ENCODE measurements at places on chromosomes 2 and 18.

- DNase-seq = no peak
Observed at GRCh38 chr2:143696651-143697050, 567.4 kb downstream of the ARHGAP15 start.

- DNase-seq = no peak
Observed at GRCh38 chr2:170524828-170525565, 190.1 kb upstream of the SP5 start.

DNA sequence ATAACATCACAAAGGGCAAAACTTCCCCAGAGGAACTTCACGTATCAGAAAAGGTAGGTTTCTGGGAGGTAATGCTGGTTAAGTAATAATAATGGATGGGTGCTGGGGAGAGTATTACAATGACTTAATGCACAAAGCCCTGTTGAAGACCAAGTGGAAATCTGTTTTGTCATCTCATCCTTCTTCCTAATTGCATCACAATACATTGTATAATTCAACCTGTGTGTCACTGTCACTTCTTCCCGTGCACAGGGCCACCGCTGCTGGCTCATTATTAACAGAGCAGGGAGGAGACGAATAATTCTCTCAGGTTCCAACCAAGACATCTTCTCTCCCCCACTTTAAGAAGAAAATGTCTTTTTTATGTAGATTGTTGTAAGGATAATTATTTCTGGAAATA lies 290.9 kb downstream of the AGAP1 start:
- DNase-seq = no peak

- DNase-seq = no peak
Observed at GRCh38 chr2:196403471-196403870, 232.1 kb upstream of the STK17B start.

GRCh38 chr18:74722237-74722636 lies 124.6 kb downstream of the ZNF407 start:
- no peak for DNase-seq

DNA sequence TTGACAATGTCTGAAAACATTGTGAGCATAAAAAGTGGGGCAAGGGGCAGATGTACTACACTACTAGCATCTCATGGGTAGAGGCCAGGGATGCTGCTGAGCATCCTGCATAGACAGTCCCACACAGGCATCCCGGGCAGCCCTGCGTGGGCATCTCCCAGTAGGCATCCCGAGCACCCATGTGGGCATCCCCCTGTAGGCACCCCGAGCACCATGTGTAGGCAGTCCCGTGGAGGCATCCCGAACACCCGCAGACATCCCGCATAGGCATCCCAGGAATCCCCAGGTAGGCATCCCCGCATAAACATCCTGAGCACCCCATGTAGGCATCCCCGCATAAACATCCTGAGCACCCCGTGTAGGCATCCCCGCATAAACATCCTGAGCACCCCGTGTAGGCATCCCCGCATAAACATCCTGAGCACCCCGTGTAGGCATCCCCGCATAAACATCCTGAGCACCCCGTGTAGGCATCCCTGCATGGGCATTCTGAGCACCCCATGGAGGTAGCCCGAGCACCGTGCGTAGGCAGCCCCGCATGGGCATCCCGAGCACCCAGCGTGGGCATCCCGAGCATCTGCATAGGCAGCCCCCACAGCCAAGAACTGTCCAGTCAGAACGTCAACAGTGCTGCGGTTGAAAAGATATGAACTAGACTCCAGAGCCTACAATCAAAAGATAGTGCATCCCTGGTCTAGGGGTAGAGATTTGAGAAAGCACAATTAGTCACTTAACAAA lies 273.5 kb downstream of the NBAS start:
- DNase-seq = no peak

GRCh38 chr2:817336-818015 lies 133.2 kb upstream of the SNTG2 start:
- no peak for DNase-seq

GRCh38 chr18:47593744-47594472 lies 336.6 kb downstream of the SMAD2 start:
- peak; percentile 19 for DNase-seq

DNA sequence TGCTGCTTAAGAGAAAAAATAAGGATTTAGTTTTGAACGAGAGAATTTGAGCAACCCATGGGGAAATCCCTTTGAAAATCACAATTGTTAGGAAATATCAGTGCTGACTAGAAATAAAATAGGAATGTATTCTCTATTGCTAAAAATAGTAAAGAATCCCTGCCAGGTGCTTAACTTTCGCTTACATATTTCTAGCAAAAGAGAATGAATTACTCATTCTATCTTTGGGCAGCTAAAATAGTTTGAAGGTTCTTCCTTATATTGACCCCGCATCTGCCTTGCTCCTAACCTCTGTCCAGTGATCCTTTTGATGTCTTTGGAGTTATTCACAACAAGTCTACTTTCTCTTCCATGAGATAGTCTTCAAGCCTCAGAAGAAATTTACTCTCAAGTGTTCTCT lies 103.8 kb downstream of the PLCL1 start:
- no peak for DNase-seq

DNA sequence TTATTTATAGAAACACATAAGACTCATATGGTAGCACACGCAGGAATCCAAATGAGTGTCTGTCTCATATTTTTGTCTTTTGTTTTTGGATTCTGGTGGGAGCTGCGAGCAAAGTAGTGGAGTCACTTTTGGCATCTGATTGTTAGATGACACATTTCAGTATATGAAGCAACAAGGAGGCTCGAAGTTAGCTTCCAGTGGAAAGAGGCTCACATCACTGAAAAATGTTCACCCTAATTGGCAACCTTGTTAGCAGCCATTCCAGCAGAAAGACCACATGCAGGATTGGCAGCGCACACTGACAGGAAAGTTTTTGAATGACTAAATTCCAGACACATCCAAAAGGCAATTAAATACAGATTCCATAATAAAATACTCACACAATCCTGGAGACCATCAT lies 87.4 kb downstream of the MYT1L start:
- DNase-seq = no peak

DNA sequence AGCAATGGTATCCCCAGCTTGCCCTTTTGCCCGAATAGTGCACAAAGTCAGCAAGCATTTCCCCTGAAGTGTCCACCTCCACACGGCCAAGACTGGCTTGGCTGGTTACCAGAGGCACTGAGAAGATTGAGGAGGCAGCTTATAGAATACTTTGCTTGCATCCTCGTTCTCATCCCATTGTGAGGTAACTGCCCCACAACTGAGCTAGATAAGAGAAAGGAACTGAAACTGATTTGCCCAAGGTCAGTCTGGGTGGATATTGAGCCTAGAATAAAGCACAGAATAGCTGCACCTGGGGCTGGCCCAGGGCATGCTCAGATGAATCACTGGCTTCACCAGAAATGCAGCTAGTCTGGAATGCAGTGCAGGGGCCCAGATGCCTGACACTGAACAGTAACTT lies 32.7 kb upstream of the MAP4K3 start:
- DNase-seq = peak; percentile 35

DNA sequence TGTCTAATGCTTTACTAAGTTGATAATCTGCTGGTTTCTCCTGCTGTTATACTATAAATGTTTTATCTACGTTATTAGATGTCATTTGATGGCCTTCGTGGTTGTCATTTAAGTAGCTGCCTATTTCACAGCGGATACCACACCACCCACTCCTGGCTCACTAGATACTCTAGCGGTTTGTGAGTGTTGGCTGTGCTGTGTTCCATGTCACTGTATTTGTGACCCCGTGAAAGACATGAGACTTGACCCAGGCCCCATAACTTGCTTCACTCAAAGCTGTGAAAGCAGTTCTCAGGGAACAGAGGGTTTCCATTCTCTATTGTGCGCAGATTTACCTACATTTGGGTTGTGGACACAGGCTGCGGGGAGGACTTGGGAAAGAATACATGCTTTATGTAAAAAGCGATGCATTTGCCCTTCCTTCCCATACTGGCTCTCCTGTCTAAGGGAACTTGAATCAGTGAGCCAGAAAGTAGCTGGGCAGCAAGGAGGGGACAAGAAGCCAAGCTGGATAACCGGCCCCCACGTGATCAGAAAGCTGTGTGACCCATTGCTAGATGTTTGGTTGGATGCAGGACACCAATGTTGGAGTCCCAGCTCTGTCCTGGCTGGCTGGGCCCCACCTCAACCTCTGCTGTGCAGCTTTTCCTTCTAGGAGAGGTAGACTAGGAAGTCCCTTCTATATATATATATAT lies 52.2 kb downstream of the PLB1 start:
- DNase-seq = no peak

DNA sequence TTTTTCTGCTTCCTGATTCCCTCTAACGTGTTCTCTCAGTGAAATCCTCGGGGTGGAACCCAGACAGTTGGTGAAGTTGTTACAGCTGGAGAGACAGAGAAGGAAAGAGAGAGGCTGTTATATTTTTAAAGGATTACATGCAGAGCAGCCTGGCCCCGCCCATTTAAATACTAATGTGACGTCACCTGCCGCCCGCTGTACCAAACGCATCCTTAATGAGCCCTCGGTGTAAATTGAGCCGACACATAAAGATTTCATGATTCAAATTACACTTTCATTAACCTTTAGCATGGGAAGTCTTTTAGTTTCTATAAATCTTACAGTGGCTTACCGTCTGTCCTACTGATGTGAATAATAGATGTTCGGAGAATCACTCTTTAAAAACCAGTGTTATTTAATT lies 164.0 kb upstream of the SIX3 start:
- DNase-seq = no peak

DNA sequence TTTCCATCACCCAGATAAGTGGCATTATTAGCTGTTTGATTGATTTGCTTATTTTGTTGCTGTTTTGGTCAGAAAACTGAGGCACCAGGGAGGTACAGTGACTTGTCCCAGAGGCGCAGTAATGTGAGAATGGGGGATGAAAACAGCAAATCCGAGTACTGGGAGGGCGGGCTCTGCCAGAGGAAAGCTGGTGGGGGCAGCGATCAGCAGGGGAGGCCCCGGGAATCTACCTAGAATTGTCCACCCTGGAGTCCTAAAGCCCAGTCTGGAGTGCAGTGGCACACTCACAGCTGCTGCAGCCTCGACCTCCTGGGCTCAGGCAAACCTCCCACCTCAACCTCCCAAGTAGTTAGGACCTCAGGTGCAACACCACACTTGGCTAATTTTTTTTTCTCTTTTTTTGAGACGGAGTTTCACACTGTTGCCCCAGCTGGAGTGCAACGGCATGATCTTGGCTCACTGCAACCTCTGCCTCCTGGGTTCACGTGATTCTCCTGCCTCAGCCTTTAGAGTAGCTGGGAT lies 17.0 kb upstream of the PTMA start:
- DNase-seq = no peak

GRCh38 chr2:73105511-73105971 lies 7.2 kb downstream of the RAB11FIP5 start:
- DNase-seq = no peak

DNA sequence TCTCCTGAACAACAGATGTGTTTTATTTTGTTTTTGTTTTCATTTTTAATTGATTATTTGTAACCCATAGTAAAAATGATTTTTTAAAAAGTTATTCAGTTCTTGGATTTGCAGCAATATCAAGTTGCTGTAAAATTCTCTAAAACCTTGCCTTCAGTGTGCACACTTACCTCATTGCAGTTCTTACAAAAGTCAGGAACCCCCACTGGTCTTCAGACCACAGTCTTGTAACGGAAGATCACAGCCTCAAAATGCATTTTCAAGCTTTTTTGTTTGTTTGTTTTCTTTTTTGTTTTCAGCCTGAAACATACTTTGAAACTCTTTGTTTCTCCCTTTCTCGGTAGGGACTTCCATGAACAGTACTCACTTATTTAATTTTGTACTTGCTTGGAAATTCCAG lies 1012.8 kb upstream of the GYPC start:
- DNase-seq = no peak

- no peak for DNase-seq
Observed at GRCh38 chr2:3466966-3467365, 52.4 kb downstream of the ADI1 start.

DNA sequence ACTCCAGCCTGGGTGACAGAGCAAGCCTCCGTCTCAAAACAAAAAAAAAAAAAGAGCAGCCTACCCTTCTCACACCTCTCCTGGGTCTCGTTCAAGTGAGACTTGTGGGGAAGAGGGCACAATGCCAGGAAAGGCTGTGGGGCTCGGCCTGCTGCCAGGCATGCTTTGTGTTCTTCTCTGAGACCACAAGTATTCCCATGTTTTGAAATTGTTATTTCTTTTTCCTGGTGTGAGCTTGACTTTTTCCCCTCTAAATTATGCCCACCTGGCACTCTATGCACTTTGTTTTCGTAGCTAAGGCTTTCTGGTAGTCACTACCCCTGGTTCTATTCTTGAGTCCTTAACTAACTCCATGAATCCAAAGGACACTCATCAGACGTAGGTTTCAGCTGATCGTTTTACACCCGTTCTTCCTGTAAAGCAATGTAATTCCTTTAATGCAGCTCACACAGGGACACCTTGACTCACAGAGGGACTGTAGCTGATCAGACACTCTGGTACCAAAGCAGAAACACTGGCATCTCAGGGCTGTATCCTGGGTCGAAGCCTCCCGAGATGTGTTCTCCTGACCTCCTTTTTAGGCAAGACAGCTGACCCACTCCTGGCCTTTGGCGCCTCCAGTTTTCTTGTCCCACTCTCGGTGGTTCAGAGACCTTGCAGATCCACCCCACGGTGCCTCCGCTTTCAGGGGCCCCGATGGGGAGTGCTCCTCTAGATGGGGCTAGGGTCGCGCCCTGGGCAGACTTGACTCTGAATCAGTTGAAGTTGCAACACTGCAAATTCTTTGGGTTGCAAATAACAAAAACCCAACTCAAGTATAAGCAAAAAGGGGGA lies 193.3 kb upstream of the AGAP1 start:
- no peak for DNase-seq

GRCh38 chr2:162712598-162712997 lies 126.0 kb downstream of the KCNH7 start:
- no peak for DNase-seq

DNA sequence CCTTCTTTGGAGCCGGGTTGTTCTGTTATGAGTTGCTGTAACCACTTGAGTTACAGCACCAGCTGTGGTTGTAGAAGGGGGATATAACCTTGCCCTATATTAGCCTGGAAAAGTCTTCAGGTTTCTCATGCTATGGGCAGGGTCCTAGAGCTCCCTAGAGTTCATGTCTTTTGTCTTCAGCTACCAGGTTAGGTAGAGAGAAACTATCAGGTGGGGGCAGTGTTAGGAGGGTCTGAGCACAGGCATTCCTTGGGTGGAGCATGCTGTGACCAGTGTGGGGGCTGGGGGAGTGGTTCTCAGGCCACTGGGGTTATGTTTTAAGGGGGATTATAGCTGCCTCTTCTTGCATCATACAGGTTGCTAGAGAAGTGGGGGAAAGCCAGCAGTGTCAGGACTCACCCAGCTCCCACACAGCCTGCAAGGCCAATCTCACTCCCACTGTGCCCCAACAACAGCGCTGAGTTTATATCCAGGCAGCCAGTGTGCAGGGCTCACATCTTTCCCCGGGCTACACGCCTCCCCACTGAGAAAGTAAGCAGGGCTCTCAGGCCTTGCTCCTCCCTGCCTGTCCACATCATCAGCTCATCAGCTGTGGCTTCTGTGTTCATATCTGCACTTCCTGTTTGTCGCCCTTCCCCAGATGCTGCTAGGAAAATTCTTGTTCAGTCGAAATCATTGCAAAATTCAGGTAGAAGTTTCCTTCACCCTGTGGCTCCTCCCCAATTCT lies 133.8 kb upstream of the NRXN1 start:
- no peak for DNase-seq

- DNase-seq = no peak
Observed at GRCh38 chr2:102279391-102279735, 32.0 kb upstream of the IL1RL1 start.

GRCh38 chr18:77248873-77249568 lies 627 bp upstream of the GALR1 start:
- DNase-seq = no peak

Data from pons (tissue), 1 donor.